ENCODE measurements at places on chromosomes 4 and X. TPM values are rescaled to one million over a fixed set of nuclear protein-coding genes. Genes with fewer than 3 reads are reported as not detected.
A peak's percentile ranks its signal among the peaks of the same experiment; 100 is the strongest.

The ZMAT1 gene
- total RNA-seq, result 0.06 TPM

The STATH gene
- total RNA-seq, result not detected

The UGT2A1 gene
- not detected for total RNA-seq

The C4orf51 gene
- total RNA-seq, result not detected

The SCML1 gene
- 11.0 TPM for total RNA-seq

The DUX4 gene
- not detected for total RNA-seq

The ABLIM2 gene
- 2.6 TPM for total RNA-seq

The CHRDL1 gene
- total RNA-seq, result not detected

The CCDC110 gene
- 2.7 TPM for total RNA-seq

The P2RY8 gene
- total RNA-seq, result under 0.01 TPM

The ATP5ME gene
- total RNA-seq, result 67.9 TPM

The PCSK1N gene
- total RNA-seq, result 1.8 TPM

The PHOX2B gene
- total RNA-seq, result not detected

The ATP7A gene
- total RNA-seq, result 6.7 TPM

The CT45A3 gene
- total RNA-seq, result not detected

The SERPINA7 gene
- total RNA-seq, result not detected

The CYSLTR1 gene
- 0.06 TPM for total RNA-seq

The LARP7 gene
- 37.4 TPM for total RNA-seq

The CNKSR2 gene
- total RNA-seq, result 0.06 TPM

The PDZD4 gene
- total RNA-seq, result 1.7 TPM

The SSX3 gene
- total RNA-seq, result not detected

The DNAAF6 gene
- not detected for total RNA-seq

The C4orf54 gene
- 0.29 TPM for total RNA-seq

DNA sequence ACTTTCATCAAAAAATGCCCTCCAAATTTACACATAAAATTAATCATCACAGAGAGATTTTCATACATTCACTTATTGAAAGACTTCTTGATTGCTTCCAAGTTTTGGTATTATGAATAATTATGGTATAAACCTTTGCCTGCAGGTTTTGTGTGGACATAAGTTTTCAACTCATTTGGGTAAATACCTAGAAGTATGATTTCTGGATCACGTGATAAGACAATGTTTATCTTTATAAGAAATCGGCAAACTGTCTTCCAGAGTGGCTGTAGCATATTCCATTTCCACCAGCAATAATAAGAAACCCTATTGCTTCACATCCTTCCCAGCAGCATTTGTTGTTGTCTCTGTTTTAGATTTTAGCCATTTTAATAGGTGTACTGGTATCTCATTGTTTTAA lies 1507.0 kb upstream of the IGFBP7 start:
- no peak for DNase-seq

DNA sequence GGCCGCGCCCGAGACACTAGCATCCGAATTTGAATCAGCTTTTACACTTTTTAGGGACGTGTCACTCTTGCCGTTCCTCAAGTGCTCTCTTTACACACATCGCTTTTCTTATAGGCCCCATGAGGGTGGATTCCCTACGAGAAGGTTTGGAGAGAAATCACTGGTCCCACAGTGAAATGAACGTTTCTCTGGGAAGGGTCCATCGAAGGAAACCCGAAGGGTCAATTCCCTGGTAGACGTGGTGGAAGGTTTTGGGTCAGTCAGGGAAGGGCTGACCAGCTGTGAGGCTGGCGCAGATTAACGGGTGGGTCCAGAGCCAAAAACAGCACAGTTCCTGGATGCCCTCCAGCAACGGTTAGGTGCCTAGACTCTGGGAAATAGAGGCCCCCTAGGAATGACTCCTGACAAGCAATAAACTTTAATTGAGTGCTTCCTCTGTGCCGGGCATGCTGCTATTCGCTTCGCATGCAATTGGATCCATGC lies 35.9 kb downstream of the ETDC start:
- DNase-seq, result peak; percentile 58

DNA sequence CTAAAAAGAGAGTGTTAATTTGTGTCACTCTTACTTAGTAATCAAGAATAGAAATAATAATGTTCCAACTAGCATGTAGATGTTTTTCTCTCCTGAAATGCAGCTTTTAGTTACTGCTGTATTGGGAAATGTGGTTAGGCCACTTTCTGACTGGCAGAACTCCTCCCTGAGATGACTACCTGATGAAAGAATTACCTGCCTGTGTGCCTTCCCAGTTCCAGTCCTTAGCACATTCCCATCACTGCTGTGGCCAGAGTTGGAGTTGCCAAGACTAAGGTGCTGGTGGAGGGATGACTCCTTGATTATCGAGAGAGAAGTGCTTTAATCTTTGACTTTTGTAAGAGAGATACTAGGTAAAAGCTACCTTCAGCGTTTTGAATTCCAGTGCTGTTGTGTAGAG lies 9.5 kb downstream of the GAB1 start:
- no peak for DNase-seq

DNA sequence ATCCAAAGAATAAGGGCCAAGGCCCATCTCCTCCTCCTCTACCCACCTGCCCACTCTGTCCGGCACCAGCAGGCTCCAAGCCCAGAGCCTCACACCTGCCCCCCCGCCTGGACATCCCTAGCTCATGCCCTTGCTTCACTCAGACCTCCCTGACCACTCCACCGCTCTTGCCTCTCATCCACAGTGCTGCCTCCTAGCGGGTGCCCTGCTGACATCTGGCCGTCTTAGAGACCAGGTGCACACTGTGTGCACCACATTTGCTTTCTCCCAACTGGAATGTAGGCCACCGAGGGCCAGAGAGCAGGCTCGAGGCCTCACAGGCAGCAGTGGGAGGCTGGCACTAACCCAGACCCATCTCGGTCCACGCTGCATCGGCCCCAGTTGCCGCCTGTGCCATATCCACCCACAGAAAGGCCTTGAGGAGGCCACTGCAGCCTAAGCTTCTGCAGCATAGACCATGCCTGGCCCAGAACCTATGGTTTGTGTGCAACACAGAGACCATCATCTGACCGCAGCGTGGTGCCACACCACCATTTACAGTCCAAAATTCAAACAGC lies 13.5 kb downstream of the LETM1 start:
- no peak for DNase-seq

GRCh38 chrX:120111611-120112010 lies 4.1 kb downstream of the RHOXF1 start:
- DNase-seq, result no peak

GRCh38 chrX:2264179-2265030 lies 236.4 kb downstream of the DHRSX start:
- peak; percentile 8 for DNase-seq

DNA sequence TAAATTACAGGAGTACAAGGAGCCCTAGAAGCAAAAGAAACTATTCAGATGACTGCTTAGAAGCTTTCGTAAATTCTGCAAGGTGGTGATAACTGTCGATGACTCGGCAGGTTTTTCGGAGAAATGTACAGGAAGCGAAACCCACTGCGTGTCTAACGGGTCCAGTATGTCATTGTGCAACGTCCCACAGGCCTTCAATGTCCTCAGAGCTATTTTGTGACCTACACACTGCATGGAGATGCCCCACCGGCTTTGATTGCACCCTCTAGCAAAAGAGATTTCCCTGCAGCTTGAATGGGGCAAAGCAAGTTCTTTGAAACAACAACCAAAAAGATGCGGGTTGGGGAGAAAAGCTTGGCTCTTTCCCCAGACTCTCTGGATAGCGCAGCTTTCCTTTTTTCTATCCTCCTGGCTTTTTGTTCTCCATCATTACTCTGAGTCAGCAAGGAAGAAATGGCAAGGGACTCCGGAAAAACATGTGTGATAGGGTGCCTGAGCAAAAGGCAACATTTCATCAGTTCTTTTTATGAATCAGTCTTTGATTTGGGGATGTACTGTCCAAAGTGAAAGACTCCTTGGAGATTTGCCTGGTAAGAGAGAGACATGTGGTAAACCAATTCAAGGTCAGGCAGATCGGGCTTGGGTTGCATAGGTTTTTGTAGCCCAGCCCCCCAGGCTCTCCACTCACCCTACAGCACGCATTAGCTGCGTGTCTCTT lies 112.0 kb upstream of the TBL1X start:
- peak; percentile 60 for DNase-seq

GRCh38 chr4:121791481-121791880 lies 9.6 kb upstream of the EXOSC9 start:
- peak; percentile 89 for DNase-seq

DNA sequence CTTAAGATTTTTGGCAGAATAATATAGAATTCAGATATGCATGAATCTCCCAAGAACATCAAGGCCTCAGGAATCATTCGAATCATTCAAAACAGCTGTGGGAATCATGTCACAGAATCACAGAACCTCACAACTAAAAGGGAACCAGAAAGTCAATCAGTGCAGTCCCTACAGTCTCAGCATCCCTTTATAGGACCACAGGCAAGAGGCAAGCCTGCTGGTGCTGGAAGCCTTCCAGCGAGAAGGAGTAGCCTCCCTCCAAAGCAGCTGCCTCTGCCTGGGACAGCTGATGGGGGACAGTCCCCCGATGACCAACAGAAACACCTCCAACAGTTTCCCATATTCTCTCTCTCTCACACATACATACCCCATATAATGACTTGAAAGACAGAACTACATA lies 20.7 kb downstream of the QDPR start:
- no peak for DNase-seq

GRCh38 chr4:105147016-105147552 lies 408 bp downstream of the TET2 start:
- DNase-seq, result no peak

GRCh38 chr4:158450741-158451140 lies 70.9 kb upstream of the RXFP1 start:
- no peak for DNase-seq

DNA sequence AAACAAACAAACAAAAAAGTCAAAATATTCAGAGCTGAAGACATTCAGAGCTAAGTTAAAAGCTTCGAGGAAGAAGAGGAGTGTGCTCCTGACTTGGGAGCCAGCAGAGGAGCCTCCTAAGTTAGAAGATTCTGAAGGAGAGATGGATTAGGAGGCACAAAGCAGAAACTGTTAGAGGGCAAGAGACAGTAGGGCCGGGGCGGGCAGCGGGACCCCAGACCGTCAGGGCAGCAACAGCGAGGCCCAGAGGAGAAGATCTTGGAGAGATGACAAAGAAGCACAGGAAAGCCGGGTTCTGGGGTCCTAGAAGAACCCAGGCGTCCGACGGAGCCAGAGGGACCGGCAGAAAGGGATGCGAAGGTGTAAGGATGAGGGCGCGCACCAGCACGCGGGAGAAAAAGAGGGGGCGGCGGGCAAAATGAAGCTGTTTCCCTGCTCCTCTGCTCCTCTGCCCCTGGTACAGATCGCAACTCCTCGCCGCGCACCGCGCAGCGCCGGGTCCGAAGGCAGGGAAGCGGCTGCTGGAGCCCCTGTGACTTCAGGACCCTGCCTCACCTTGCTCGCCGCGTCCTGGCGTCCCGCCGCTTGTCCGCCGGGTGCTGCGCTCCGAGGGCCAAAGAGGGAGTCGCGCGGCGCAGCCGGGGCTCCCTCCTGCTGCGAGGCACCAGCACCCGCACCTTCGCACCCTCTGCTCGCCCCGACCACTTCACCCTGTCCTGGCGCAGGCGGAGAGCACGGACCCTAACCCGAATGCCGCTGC lies 477 bp downstream of the KLHL13 start:
- DNase-seq, result no peak

DNA sequence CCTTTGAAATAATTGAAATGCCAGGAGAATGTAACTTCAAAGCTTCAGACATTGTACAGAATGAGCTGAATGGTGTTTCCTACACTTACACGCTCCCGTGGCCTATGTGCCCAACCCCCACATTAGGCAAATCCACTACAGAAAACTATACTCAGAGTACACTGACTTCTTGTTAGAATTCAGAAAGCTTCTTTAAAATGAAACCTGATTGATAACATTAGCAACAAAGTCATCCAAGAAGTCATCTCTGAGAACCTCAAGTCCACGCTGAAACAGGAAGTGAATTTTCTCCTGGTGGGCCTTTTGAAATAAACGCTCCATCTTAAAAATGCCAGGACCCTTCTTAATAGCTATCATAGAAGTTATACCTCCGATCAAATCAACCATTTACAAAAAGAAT lies 136.3 kb downstream of the TSPAN5 start:
- no peak for DNase-seq

DNA sequence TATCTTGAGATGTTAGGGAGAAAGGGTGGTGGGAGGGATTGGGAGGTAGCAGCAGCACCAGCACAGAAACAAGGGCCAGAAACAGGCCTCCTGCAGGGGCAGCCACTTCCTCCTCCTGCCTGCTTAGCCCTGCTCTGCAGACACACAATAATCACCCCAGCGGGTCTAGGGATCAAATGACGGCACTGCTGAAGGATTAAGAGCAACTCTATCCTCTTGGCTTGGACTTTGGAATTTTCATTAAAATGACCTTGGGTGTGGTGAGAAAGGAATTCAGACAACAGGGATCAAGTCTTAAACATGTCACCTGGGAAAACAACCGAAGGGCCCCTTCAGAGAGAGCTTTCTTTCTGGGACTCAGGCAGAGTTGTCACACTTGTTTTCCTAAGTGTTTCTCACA lies 353.4 kb downstream of the SPRY1 start:
- DNase-seq, result peak; percentile 55

DNA sequence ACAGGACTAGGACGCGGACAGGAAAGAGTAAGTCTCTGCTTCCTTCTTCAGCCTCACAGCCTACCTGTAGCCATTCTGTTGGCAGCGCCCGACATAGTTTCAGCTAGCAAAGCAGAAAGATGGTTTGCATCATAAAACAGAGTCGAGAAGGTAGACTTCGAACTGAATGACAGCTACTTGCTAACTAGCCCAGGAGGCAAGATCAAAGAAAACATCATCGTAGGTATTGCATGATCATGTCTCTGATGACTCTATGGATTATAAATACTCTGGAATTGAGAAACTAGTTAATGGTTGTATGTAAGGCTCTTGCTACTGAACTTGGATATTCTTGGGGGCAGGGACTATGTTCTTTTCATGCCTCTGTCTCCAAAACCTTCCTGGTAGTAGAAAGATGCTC lies 333.1 kb upstream of the KLF3 start:
- DNase-seq, result no peak

- DNase-seq, result no peak
Measured at GRCh38 chrX:69148946-69149345, 16.3 kb downstream of the PJA1 start.

DNA sequence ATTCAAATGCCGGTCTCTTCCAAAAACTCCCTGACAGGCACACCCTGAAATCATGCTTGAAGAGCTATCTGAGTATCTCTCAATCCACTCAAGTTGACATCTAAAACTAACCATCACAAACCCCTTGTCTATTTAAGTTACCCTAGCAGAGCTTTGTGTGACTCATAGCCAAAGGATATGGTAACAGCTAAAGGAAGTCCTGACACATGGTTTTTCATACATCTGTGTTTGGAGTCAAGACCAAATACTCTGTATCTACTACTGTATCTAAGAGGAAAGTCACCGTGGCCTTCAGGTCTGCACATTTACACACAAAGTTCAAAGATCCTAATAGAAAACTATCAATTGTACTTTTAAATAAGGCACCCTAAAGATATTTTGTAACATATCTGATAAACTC lies 239.6 kb upstream of the VCX start:
- no peak for DNase-seq

- peak; percentile 57 for DNase-seq
Measured at GRCh38 chr4:140743194-140743931, 12.8 kb downstream of the TBC1D9 start.

- no peak for DNase-seq
Measured at GRCh38 chr4:189979196-189980047, 38.8 kb downstream of the FRG1 start.

- DNase-seq, result peak; percentile 22
Measured at GRCh38 chr4:138696771-138697170, 318.8 kb upstream of the NOCT start.

Measured in LHCN-M2 (cell line).